ENCODE measurements at places on chromosomes 16 and 17.

DNA sequence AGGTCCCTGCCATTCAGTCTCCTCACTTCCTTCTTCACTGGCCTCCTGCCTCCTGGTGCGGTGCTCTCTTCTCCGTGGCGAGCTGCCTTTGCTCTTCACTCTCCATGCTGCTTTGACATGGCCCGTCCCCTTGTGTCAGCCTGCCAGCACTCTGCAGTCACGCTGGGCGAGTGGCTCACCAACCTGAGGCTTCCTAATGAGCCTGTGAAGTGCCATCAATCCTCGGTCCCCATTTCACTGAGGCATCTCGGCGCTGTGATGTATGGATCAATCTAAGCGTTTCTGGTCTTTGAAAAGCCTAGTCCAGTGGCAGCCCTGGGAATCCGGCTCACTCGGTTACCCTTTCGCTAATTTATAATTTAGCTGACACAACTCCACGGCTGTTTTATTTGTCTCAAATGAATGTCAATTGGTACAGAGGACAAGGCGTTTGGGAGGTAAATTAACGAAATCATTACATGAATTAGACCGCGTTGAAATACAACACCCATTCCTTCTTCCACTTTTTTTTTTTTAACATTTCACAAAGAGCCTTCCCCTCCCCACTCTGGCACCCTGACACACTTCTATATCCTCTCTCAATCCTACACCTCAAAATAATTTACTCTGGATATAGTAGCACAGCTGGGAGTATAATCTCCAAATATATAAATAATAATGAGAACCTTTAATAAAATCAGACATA is 610.7 kb downstream of the TMEM114 start:
- no peak for DNase-seq

DNA sequence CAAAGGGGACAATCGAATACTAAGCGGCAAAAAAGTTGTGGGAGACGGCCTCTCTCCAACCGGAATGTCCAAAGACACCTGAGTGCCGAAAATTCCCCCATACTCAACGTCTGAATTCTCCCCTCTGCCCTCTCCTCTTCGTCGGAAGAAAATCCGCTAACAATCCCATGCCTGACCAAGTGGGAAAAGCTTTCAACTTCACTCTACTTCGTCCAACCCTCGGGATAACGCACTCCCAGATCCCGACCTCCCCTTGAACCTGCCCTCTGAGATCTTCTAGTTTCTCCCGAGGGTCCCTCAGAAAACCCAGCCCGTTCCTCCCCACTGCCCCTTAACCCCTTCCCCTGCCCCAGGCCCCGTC is 961 bp downstream of the AMFR start:
- DNase-seq: no peak

- DNase-seq: no peak
Measured at GRCh38 chr17:61248399-61248798, 151.2 kb upstream of the TBX2 start.

- DNase-seq: no peak
Measured at GRCh38 chr16:86542756-86543750, 12.0 kb downstream of the MTHFSD start.

DNA sequence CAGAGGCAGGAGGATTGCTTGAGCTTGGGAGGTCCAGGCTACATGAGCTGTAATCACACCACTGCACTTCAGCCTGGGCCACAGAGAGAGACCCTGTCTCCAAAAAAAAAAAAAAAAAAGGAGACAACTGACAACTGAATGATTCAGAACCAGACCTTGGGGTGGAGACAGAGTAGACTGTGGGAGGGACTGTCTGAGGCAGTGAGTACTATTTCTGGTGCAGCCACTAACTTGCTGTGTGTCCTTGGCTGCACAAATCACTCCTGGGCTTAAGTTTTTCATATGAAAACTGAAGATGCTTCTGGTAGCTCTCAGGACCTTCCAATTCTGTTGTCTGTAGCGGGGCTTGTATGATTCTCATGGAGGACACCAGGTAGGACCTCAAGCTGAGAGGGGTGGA is 5.8 kb downstream of the ASB16 start:
- no peak for DNase-seq

- DNase-seq: no peak
Measured at GRCh38 chr17:82632451-82632850, 15.8 kb downstream of the WDR45B start.

- no peak for DNase-seq
Measured at GRCh38 chr17:73232587-73233373, 28.9 kb downstream of the CPSF4L start.

DNA sequence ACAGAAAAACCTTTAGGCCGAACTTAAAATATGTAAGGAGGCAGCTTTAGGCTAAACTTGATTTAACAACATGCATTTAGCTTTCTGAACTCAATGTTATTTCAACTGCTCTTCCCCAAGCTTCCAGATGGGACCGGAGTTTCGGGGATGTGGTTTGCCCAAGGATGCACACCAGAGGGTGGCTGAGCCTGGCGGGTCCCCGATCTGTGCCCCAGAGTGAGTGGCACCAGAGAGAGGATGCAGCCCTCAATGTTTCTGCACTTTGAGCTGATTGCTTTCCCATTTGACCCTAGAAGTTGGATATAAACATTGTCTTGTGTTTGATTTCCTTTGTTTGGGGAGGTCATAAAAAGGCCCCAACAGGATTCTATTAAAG is 348.0 kb upstream of the TNRC6C start:
- no peak for DNase-seq

GRCh38 chr16:84463221-84463620 is 41.2 kb downstream of the MEAK7 start:
- no peak for DNase-seq

- DNase-seq: no peak
Measured at GRCh38 chr17:3921502-3922319, 5.4 kb upstream of the P2RX1 start.

- DNase-seq: no peak
Measured at GRCh38 chr16:72112452-72112792, 18.8 kb downstream of the DHX38 start.

DNA sequence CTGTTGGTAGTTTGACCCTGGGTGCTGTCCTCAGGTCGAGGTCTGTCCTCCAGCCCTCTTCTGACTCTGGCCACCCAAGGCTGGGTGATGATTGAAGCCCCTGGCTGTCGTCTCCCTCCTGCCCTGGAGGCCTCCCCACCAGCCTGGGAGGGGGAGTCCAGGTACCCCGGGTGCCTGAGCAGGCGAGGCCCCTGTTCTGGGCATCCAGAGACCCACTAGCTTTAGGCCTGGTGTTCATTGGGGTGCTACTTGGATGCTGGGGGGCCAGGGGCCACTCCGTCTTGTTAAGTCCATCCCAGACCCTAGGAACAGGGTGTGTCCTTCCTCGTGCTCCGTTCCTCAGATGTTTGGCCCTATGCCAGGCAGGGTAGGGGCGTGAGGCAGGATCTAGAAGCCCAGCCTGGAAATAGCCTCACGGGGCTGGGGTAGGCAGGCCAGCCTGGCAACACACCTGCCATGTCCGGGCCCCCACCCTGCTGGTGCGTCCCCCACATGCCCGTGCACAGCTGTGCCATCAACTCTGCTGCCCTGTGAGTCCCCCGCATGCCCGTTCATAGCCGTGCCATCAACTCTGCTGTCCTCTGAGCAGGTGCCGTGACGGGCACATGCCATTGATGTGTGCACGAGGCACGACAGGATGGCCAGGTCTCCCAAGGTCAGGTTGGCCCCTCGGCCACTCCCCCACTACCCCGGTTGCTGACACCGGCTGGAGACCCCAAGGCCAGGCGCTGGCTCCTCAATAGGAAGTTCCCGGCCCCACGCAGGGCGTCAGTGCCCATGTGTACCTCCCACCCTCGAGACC is 36.9 kb downstream of the GINS2 start:
- DNase-seq: no peak

GRCh38 chr16:715477-716199 is 720 bp downstream of the METRN start:
- DNase-seq: no peak

GRCh38 chr17:33932996-33933395 is 322.1 kb upstream of the CCL2 start:
- no peak for DNase-seq

GRCh38 chr16:10578474-10579316 is 1.7 kb downstream of the EMP2 start:
- DNase-seq: no peak

DNA sequence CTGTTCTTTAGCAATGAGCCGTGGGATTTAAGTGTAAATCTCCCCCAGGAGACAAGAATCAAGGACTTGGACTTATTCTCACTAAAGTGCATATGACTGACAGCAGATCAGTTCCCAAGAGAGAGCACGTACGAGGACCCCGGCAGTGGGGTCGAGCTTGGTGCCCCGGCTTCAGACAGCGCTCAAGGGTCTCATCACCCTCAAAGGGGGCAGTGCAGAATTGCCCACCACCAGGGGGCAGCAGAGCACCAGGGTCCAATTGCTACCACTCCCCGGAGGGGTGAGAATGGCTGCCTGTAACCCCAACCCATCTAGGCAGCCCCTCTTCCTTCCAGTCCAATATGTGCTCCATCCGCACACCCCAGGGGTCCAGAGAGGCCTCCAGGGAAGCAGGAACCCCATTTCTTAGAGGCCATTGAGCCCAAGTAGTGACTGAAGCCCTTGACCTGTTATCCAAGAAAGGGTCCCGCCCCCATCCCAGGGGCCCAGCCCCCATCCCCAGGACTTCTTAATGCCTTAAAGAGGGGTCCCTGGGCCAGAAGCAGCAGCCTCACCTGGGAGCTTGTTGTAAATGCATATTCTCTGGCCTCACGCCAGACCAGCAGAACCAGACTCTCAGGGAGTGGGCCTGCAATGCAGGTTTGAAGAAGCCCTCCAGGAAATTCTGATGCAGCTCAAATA is 86.1 kb downstream of the ZDHHC7 start:
- peak; percentile 8 for DNase-seq

- no peak for DNase-seq
Measured at GRCh38 chr17:60170835-60171752, 21.3 kb downstream of the CA4 start.

DNA sequence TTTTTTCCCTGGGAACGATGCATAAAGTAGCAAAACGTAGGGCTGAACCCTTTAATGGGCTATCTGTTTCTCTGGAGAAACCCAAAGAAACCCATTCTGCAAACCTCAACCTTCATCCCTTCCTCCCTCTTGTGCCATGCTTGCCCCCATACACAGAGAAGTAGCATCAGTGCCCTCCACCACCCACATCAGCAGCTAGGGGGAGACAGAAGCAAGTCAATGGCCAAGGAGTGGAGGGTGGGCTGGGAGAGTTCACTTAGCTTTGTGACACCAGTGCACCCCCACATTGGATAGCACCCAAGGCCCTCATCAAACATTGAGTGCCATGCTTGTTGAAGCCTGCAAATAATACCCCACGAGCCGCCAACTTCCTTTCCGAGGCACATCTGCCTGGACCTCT is 282.4 kb downstream of the ABCC12 start:
- no peak for DNase-seq

DNA sequence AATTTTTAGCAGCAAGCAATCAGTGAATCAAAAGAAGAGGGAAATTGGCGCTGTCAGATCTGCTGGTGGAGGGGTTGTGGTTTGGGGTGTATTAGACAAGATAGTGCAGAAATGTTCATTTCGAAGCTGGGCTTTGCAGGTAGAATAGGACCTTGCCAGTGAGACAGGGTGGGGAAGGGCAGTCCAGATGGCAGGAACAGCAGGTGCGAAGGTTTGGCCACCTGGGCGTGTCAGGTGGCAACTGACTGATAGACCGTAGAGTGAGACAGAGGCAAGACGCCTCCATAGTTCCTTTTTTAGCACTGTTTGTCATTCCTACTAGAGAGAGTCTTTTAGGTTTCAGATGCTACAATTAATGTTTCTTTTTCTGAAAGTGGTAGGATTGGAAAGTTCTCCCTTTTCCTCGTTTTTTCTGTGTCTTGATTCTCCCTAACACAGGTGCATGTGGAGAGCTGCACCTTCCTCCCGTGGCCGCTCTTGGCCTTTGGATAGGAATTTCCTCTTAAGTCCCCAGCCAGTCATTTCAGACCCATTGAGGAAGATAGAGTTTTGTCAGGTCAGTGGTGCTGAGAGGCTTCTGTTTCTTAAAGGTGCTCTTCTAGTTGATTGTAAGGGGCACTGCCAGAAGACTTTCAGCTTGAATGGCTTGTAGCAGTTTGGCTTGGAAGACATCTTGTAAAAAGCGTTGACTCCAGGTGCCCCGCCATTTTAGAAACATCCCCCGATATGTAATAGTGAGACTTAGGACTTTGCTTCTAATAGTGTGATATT is 315.6 kb downstream of the SNX29 start:
- DNase-seq: no peak

GRCh38 chr17:50618941-50619340 is 15.7 kb upstream of the ABCC3 start:
- DNase-seq: no peak

DNA sequence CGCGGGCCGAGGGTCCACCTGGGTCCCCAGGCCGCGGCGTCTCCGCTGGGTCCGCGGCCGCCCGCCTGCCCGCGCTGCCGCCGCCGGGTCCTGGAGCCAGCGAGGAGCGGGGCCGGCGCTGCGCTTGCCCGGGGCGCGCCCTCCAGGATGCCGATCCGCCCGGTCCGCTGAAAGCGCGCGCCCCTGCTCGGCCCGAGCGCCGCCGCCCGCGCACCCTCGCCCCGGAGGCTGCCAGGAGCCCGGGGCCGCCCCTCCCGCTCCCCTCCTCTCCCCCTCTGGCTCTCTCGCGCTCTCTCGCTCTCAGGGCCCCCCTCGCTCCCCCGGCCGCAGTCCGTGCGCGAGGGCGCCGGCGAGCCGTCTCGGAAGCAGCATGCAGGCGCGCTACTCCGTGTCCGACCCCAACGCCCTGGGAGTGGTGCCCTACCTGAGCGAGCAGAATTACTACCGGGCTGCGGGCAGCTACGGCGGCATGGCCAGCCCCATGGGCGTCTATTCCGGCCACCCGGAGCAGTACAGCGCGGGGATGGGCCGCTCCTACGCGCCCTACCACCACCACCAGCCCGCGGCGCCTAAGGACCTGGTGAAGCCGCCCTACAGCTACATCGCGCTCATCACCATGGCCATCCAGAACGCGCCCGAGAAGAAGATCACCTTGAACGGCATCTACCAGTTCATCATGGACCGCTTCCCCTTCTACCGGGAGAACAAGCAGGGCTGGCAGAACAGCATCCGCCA is 504 bp downstream of the FOXC2 start:
- no peak for DNase-seq

DNA sequence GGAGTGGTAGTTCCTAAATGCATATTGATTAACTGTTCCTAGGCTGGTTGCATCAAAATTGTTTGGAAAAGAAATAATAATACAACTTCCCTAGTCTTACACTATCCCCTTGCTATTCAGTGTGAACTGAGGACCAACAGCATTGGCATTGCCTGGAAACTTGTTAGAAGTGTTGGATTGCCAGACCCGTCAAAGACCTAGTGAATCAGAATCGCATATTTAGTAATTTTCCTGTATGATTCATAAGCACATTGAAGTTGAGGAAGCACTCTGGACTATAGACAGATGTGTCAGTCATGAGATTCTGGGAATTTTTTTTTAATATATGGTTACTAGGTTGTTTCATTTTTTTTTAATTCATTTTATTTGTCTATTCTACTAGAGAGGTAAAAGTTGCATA is 34.7 kb upstream of the KCNJ16 start:
- no peak for DNase-seq

- no peak for DNase-seq
Measured at GRCh38 chr17:20896153-20896649, 146.6 kb downstream of the USP22 start.

- DNase-seq: no peak
Measured at GRCh38 chr16:89187032-89187769, 13.1 kb downstream of the SLC22A31 start.

GRCh38 chr17:14201021-14201987 is 35.4 kb downstream of the CDRT15 start:
- no peak for DNase-seq
